ENCODE measurements at places on chromosomes 13 and 19. TPM values are rescaled to one million over a fixed set of nuclear protein-coding genes. Genes with fewer than 3 reads are reported as not detected.

The SOX1 gene
- not detected for total RNA-seq

The HIF3A gene
- not detected for total RNA-seq

The ZNF486 gene
- total RNA-seq: not detected

The JAK3 gene
- total RNA-seq: 0.23 TPM

The SLC25A41 gene
- 0.17 TPM for total RNA-seq

The ZNF667 gene
- total RNA-seq: not detected

The SPART gene
- 24.6 TPM for total RNA-seq

The VAV1 gene
- total RNA-seq: 6.3 TPM

The TJP3 gene
- total RNA-seq: 0.53 TPM

The UBL3 gene
- 7.6 TPM for total RNA-seq

The PRKCG gene
- total RNA-seq: 5.6 TPM

The S1PR5 gene
- 1.7 TPM for total RNA-seq

The PRX gene
- total RNA-seq: 1.4 TPM

The ERICH4 gene
- not detected for total RNA-seq

The B3GNT8 gene
- total RNA-seq: 0.21 TPM

The RASAL3 gene
- total RNA-seq: not detected

The PLK5 gene
- total RNA-seq: not detected

The ZNF799 gene
- 1.4 TPM for total RNA-seq

The SERTAD3 gene
- 39.0 TPM for total RNA-seq

The LILRA1 gene
- total RNA-seq: not detected

The ERFL gene
- total RNA-seq: 0.25 TPM

The HSPB6 gene
- 0.27 TPM for total RNA-seq

The LIM2 gene
- total RNA-seq: not detected
